ENCODE measurements at places on chromosomes 5 and 9.
A peak's percentile ranks its signal among the peaks of the same experiment; 100 is the strongest.

GRCh38 chr5:141877356-141878185, 639 bp downstream of the PCDH1 start:
- no peak for DNase-seq

DNA sequence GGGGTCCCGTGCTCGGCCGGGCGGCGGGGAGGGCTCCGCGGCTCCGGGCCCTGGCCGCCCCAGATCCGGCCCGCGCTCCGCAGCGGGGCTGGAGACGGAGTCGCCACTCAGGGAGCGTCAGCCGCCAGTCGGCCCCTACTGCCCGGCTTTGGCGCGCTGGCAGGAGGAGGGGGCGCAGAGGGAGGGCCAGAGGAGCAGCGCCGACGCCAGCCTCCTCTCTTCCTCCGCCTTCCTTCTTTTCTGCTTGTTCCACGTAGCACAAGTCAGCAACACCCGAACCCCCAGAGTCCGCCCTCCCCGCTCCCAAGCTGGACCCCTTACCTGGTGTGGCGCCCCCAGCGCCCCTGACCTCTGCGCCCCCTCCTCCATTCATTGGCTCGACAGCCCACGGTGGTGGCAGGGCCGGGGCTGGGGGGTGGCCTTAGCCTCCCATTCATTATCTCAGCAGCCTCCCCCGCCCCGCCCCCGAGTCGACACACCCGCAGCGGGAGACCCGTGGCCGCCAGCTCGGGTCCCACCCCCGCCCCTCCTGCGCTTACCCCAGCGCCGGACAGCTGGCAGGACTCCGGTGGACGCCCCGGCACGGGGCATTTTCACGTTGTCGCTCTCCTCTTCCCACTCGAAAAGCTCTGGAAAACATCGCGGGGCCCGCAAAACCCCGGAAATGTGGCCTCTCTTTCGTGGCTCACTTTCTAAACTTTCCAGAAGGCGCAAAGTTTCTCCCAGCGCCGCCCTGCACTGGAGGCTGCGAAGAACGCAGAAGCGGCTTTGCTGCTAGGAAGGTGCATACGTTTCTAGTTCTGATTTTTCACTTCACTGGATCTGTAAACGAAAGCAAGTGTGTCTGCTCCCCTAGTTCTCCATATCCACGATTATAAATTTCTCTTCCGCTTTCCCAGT, at the start of gene LPAR1:
LPAR1 (minus strand) TSS at position 140 of the 900 bp plus-strand sequence. CDS start 66,353 bp downstream, outside the sequence.
- peak; percentile 84 for DNase-seq

- no peak for DNase-seq
Measured at GRCh38 chr9:101409079-101409477, 10.4 kb downstream of the ZNF189 start.

DNA sequence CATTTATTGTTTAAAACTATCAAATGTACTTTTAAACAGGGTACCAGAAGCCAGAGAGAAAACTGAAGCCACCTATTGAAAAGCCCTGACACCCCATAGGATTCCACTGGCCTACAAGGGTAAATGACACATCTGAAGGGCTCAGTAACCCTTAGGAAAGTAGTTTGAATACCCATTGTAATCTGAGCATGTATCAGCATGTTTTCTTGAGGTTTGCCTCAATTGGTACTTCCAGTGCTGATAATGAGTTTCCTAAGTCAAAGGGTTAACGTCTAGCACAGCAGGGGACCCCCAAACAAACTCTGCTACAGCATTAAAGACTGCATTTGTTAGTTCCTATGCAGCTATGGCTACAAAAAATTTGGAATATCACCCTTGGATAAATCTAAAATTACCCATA, 657.1 kb downstream of the NR2F1-AS1 start:
- no peak for DNase-seq

DNA sequence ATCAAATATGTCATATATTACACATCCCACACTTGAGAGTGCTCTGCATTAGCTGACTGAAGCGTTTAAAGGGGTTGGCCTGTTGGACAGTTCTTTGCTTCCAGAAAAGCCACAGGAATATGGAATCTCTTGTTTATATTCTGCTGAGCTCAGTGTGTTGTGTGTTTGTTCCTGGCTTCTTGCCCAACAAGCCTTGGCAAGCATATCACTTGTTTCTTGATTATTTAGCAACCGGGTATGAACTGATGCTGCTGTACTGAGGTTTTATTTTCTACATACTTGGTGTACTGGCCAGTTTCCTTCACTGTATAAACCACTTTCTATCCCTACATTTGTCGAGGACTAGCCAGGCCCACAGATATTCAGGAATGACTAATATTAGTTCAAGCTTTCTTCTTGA, 378.9 kb downstream of the KCTD16 start:
- DNase-seq: no peak

DNA sequence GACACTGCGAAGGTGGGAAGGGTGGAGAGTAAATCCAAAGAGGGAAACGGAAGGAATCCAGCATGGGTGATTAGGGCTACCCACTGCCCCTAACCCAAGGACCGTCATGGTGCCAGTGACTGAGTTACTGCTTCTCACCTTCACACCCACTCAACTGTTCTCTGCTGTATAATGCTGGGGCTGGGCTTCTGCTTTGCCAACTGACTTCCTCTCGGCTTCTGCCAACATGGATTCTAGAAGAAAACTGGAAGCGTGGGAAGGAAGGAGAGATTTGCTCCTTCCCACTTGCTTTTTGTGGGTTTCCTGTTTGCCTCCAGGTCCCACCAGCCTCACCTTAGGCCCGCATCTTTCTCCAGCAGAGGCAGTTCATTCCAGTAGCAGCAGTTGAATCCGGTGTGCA, 153.5 kb upstream of the RAI14 start:
- no peak for DNase-seq

DNA sequence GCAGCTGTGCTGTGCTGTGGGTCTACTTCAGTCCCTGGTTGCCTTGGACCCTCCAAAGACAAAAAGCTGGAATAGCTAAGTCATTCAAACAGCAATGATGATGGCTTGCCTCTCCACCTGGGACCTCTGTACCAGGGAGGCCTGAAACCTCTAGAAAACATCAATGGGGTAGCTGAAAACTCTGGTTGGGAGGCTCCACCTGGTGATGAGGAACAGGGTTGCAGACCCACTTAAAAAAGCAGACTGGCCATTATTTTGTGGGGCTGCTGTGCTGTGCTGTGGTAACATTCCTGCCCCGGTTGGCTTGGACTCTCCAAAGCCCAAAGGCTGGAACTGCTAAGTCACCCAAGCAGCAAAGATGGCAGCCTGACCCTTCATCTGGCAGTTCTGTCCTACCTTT, 839.3 kb upstream of the ARRDC3 start:
- no peak for DNase-seq

DNA sequence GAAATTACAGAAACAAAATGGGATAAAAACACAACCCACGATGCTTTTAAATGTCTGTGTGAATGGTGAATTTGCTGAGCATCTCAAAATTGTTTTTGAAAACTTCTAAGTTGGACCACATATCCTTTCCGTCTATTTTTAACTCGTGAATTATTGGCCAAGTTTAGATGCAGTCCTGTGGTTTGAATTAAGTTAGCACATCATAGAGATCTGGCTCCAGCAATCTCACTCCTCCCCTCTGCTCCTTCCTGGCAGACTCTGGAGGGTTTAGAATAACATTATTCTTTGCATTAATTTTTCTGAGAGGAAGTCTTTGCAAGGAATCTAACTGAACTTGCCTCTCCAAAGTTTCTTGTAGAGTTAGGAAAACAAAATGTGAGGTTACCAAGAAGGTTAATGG, 14.5 kb upstream of the ANKRD55 start:
- no peak for DNase-seq

DNA sequence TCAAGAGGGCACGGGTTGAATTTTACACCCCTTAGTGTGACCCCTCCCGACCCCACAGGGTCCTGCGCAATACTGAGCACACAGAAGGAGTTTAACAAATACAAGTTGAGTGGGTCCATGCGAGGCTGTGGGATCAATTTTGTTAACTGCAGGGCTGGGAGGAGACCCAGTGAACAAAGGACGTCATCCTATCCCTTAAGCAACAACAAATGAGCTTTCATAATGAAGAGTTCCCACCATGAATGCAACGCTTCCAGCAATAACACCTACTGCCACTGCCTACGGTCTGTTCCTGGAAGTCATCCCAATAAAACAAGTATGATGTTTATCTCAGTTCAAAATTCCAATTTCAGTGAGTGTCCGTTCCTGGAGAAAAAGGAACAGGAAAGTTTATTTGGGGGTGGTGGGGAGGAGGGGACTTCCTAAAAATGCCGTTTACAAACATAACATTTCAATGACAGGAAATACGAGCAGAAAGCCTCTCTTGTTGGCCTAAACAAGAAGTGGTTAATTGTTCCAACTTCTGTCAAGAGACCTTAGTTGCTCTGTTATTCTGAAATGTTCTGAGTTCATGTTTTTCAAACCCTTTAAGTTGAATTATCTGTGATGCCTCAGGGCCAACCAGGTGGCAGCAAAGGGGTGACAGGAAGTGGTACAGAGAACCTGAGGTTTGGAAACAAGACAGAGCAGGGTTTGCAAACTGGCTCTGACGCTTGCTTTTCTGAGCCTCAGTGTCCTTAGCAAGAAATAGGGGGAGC, 65.8 kb upstream of the PLPP6 start:
- DNase-seq: no peak

GRCh38 chr9:26325444-26325829, 567.2 kb downstream of the CAAP1 start:
- no peak for DNase-seq

DNA sequence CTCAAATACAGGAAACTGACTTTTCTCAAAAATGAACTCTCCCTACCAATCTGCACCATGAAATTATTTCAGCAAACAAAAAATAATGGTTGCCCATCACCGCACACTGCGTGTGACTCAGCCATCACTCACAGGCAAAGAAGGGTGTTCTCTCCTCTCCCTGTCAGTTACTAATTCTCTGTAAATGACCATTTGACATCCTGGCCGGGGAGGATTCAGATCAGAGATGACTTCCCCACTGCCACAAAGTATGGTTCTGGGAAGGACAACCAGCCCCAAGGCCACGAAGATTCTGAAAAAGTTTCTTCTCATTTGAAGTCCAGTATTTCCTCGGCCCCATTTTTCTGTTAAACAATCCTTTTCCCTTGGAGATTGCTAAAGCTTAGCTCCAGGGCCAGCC, 199.4 kb downstream of the AUH start:
- no peak for DNase-seq

- DNase-seq: peak; percentile 48
Measured at GRCh38 chr9:129567842-129568559, 52.9 kb downstream of the C9orf50 start.

DNA sequence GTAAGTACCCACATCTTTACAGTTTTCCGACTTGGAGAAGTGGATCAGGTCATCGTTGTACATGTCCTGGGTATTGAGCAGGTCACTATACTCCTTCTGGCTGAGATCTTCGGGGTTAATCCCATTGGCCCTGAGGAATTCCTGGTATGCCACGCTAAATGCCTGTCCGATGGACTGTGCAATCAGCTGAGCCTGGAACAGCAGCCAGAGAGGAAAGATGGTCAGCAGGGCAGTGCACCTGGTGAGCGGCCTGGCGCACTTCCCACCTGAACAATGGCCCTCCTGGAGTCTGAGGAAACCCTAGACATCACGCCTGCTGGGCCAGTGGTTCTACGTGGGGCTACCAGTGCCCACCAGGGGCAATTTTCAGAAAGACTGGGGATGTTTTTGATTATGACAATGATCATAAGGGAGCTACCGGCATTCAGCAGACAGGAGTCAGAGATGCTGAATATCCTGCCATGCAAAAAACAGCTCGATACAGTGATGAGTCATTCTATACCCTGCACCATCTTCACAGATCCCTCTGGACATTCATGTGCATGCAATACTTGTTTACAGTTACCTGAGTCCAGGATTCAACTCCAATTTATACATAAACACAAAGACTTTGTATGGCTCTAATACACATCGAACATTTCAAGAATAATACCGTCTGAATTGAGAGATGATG, 127.2 kb downstream of the ENTREP1 start:
- DNase-seq: no peak

DNA sequence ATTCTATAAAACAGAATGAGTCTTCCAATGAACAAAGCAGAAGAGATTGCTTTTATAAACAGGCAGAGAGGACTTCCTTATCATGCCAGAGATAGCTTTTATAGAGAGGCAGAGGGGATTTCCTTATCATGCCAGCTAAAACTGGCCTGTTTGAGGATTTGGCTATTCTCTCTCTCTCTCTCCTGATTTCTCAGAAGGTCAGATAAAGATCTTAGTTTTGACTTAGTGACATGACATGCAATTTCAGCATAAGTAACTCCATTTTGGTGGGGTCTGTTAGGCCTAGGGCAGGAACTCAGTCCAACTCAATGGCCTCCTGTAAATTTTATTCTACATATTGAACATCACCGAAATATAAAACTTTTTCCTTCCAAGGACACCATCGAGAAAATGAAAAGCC, 31.5 kb upstream of the DENND4C start:
- no peak for DNase-seq

DNA sequence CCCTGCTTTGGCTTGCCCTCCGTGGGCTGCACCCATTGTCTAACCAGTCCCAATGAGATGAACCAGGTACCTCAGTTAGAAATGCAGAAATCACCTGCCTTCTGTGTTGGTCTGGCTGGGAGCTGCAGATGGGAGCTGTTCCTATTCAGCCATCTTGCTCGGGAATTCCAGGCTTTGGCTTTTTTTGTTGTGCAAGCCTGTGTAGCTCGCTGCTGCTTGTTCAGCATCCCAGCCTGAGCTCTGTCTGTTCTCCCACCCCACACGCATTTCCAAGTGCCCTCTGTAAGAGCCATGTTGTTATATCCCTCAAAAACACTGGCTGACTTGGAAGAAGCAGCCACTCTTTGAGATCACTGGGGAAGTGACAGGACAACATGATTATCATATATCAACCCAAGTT, 101.6 kb upstream of the DPYSL3 start:
- no peak for DNase-seq
